Amniotic epithelial cell (primary cell): ENCODE measurements at places on chromosomes 6 and 20.

- peak; percentile 24 for DNase-seq
Observed at GRCh38 chr6:84193114-84193708, 34.2 kb downstream of the CEP162 start.

GRCh38 chr6:11613858-11614257 lies 76.3 kb downstream of the TMEM170B start:
- peak; percentile 91 for DNase-seq

DNA sequence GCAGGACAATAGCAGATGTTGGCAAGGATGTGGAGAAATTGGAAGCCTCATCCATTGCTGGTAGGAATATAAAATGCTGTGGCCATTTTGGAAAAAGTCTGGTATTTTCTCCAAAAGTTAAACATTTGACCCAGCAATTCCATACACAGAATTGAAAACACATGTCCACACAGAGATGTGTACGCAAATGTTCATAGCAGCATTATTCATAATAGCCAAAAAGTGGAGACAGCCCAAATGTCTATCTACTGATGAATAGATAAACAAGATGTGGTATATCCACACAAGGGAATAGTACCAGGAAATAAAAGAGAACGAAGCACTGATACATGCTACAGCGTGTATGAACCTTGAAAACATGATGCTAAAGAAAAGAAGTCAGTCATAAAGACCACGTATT lies 40.5 kb downstream of the CFAP61 start:
- DNase-seq = no peak

DNA sequence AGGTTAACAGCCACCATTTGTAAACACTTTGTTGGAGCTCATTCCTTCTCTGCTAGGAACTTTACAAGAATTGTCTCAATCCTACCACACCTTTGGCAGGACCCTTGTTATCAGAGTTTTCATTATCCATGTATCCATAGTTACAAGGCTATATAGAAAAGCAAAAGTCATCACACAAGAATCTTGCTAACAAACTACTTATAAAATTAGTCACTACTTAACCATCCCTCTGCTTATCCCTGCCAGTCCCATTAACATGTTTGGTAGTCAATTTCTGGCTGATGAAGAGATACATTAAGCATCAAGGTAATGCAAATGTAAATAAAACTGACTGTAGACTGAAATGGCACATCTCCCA lies 10.4 kb downstream of the ZSWIM3 start:
- DNase-seq = peak; percentile 78

DNA sequence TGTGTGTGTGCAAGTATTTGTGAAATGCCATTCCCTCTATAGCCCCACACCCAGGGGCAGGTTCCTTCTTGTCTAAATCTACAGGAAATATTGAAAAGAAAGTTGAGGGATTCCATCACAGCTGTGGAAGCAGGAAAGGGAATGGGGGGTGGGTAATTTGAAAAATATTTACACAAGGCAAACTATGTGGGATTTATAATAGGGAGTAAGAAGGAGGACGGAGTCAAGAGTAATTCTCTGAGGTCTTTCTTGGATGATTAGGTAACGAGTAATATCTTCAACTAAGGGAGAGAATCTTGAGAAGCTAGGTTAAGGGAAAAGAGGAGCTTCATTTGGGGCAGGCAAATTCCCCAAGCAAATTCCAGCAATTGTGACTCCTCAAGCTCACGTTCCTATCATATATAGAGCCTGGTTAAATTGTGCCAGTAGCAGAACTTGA lies 113.5 kb upstream of the SGK1 start:
- DNase-seq = no peak

GRCh38 chr6:15143086-15143485 lies 102.8 kb upstream of the JARID2 start:
- DNase-seq = no peak

DNA sequence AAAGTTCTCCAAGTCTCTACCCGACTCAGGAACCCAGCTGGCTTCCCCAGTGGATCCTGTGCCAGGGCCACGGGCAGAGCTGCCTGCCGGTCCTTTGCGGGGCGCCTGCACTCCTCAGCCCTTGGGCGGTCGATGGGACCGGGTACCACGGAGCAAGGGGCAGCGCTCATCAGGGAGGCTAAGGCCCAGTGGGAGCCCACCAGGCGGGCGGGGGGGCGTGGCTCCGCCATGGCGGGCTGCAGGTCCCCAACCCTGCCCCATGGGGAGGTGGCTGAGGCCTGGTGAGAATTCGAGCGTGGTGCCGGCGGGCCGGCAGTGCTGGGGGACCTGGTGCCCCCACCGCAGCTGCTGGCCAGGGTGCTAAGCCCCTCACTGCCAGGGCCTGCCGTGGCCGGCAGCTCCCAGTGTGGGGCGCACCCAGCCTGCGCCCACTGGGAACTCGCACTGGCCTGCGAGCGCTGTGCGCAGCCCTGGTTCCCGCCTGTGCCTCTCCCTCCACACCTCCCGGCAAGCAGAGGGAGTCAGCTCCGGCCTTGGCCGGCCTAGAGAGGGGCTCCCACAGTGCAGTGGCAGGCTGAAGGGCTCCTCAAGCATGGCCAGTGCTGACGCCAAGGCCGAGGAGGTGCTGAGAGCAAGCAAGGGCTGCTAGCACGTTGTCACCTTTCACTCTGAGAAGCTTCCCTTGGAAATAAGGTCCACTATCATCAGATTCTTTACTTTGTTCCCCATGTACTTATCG lies 14.8 kb upstream of the ELOVL5 start:
- DNase-seq = no peak

- DNase-seq = peak; percentile 73
Observed at GRCh38 chr6:63352069-63352543, 32.3 kb upstream of the LGSN start.
